ENCODE measurements at places on chromosomes 11 and 22.

DNA sequence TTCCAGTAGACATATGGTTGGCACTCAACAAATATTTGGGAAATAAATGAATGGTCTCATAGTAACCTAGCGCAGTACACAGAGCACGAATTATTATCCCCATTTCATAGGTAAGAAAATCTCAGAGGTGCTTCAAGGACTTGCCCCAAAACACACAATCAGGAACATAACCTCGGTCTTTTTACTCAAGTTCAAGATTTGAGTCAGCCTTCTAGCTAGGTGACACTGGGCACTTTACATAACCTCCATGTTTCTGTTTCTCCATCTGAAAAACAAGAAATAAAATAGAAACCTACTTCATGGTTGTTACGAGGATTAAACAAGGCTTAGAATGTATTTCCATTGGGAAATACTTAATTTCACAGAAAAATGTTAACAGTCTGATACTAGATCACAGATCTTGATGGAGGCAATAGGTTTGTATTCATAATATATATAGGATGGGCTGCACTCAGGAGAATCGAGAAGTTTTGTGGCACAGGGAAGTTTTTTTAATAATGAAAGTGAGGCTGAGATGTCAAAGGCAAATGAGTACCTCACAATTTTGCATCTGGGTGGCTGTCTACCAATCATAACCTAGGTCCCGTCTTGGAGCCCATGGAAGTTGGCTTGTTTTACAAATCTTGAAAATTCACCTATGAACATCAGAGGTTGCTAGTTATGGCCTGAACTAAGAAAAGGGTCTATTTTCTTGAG is 147.4 kb upstream of the ZC3H12C start:
- no peak for DNase-seq

DNA sequence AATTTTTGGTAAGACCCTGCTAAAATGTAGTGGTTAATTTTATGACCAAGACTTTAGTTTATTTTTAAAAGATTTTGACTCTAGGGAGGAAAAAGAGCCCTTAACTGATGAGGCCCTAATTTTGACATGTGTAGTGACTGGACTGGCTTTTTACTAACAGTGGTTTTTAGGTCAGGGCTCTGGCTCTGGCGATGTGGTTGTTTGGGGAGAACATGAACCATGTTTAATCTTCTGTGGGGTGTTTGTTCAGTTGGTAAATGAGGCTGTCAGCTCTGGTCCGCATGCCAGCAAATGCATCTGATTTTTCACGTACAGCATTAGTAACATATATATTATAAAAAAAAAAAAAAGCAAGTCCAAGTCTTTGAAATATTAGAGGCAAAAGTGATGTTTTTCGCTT is 104.3 kb downstream of the EXT2 start:
- DNase-seq, result no peak

- no peak for DNase-seq
These were observed 113.4 kb downstream of the LRRC4C start for GRCh38 chr11:41346042-41346441.

DNA sequence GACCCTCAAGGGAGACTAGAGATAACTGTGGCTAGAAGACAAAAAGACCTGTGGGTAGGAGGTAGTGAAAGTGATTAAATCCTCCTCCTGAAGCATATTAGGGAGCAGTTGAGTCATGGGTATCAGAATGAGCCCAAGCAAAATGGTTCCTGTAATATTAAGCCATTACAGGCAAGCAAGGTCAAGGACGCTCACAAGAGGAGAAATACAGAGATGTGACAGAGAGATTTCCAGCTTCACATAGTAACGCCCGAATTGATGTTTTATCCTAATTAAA is 77.7 kb downstream of the FAM76B start:
- no peak for DNase-seq

All from NCI-H510A (cell line).